Activated CD8-positive, alpha-beta memory T cell treated with anti-CD3 and anti-CD28 coated beads, Interleukin-2, amount 10 ng/mL, durations not matched to agents 7 days and 5 days (primary cell): ENCODE measurements at places on chromosomes 2 and 18. TPM values are rescaled to one million over a fixed set of nuclear protein-coding genes. Genes with fewer than 3 reads are reported as not detected.

DNA sequence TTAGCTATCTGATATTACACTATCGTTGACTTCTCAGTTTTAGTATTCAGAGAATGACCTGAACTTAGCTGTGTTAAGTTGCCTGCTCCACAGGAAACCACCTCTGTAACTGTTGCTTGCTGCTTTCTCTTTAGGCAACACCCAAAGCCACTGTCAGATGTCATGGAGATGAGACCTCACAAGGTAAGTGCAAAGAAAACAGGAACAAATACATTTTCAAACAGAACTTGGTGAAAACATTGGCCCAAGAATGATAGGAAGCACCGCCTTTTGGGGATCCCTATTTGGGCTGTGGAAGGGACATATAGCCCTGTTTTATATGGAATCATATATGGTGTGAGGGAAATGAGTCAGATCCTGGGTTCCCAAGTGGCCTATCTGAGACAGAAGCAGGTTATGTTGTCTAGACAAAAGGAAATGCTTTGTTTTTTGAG, 143.4 kb downstream of the UBE2E3 start:
- peak; percentile 89 for DNase-seq

DNA sequence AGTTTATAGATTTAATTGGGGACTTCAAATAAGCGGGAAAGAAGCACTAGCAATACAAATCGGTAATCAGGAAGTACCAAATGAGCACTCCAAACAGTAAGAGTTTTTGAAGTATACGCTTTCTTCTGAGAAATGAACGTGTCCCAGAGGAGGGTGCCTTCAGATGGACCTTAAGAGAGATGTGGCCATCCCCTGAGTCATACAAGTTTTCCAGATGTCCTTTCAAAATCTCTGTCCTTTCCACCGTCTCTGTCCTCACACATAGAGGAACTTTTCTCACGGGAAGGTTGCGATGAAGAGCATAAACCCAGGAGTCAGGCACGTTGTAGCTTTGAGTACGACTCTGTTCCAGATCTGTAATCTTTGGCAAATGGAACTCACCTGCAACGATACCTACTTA, 1.7 kb upstream of the SMAD2 start:
- no peak for DNase-seq

BOLL gene
- not detected for total RNA-seq

NYAP2 gene
- not detected for total RNA-seq

RBMS1 gene
- 41.8 TPM for total RNA-seq

DNA sequence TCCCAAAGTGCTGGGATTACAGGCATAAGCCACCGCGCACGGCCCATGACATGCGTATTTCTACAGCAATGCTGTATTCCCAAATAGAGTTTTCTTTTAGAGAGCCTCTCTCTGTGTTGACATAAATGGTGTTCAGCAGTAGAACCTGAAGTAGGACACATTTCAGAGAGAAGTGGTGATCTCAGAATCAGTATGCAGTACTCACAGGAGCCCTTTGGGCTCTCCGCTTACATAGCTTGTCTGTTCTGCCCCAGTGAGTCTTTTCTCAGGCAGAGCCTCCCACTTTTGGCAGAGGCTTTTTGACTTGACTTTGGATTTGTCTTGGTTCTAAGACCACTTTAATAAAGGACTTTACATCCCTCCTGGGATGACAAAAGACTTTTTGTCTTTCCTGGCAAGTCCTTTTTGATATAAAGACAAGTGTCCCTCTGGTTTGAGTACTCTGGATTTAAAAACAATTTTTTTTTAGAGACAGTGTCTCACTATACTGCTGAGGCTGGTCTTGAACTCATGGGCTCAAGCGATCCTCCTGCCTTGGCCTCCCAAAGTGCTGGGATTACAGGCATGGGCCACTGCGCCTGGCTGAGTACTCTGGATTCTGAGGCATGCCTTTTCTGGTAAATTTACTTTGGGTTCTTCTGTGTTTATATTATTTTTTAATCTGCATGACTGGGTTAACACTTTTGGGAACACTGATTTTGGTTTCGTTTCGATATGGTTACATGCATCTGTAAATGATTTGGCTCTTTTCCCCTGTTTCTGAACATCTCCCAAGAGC, 113.3 kb downstream of the SMAD2 start:
- DNase-seq = no peak

MAPK4 gene
- not detected for total RNA-seq

GRCh38 chr18:11831921-11832320, 19.3 kb upstream of the CHMP1B start:
- no peak for DNase-seq

POTEC gene
- total RNA-seq = not detected

- DNase-seq = peak; percentile 53
These were observed 1.9 kb downstream of the SEMA4C start for GRCh38 chr2:96867756-96868554.

DNA sequence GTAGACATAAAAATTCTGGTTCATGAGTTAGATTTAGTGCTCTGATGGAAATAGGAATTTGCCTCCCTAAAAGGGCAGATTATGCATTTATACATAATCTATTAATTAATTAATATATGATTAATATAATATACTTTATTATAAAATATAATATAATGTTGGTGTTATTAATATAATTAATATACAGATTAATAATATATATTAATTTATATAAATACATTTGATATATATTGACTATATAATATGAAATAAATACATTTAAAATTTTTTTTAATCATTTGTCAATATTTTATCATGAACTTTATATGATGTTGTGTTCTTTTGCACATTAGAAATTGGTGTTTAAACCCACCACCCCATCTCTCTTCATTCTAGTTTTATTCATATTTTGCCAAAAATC, 652.1 kb upstream of the ZNF804A start:
- no peak for DNase-seq

DNA sequence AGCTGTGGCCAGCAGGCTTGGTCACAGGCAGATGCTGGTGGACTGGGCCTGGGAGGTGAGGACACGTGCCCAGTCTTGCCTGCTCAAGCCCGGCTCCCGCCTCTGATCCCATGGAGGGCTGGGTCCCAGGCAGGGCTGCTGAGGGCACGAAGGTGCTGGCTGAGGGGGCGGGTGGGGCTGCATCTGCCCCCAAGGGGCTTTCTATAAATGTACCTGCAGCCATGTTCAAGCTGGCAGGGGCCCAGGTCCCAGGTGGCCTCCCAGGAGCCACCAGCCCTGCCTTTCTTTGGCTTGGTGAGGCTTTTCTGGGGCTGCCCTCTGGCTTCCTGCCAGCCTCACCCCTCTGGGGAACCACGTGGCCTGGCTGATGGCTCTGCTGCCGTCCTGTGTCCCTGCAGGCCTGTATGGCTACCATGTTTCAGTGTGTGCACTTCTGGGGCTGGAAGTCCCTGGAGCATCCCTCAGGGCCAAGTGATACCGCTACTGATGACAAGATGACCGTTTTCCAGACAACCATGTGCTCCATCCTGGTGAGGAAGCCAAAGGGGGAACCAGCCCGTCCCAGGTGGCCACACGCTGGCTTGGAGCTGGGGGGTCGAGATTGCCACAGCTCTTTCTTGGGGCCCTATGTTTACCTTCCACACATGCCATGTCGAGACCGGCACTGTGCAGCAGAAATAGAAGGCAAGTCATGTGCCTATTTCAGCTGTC, 23.2 kb downstream of the HJURP start:
- DNase-seq = no peak

- DNase-seq = no peak
These were observed 99.9 kb downstream of the CPO start for GRCh38 chr2:207039225-207039624.

TGFA gene
- not detected for total RNA-seq

ESPNL gene
- not detected for total RNA-seq

GRCh38 chr2:232530626-232531260, 4.8 kb downstream of the CHRND start:
- no peak for DNase-seq

GRCh38 chr18:73043611-73044010, 175.8 kb upstream of the NETO1 start:
- no peak for DNase-seq

DNA sequence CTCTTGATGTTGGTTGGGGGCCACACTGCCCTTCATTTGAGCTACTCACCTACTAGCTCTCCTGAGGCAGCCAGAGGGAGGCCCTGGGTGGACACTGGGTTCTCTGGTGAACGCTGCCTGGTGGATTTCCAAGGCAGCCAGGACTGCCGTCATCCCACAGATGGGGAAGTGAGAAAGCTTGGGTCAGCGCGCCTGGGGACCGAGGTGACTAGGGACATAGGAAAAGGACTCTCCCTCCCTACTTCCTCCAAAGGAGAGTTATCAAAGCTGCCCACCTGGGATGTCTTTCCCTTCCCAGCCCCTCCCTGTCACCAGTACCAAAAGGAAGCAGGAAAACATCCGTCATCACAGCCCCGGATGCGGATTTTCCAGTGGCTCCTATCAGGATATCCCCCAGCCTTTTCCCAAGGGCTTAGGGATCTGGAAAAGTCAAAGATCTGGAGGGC, 3.8 kb upstream of the SEMA4C start:
- no peak for DNase-seq
